Thoracic aorta (tissue), 2 donors: ENCODE measurements at places on chromosomes 3 and 15. TPM values are rescaled to one million over a fixed set of nuclear protein-coding genes. Genes with fewer than 3 reads are reported as not detected.

The C3orf49 gene
- not detected for total RNA-seq

The STRIT1 gene
- total RNA-seq: not detected

The GOLGA8A gene
- total RNA-seq: 48.6 TPM

The ALDH1A2 gene
- 4.3 TPM for total RNA-seq

The HIGD2B gene
- total RNA-seq: not detected

The CHRNA7 gene
- 0.95 TPM for total RNA-seq

The DCBLD2 gene
- total RNA-seq: 33.8 TPM
